ENCODE measurements at places on chromosomes 5 and 9.

- DNase-seq: no peak
These were observed 40.0 kb downstream of the LARP1 start for GRCh38 chr5:154795235-154795596.

DNA sequence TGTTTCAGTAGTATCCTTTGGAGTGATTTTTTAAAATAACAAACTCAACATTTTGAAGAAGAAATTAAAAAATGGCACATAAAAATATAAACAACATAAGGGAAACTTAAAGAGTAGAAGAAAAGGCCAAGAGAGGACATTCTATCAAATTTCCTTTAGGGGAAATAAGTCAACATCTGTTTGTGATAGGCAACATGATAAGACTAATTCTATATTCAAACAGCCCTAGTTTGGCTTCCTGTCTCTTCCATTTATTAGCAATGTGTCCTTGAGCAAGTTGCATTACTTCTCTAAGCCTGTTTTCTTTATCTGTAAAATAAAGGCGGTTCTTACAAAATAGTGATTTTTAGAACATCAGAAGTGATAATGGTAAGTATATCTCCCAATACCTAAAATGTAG, 24.7 kb downstream of the TYRP1 start:
- no peak for DNase-seq

- no peak for DNase-seq
These were observed 438 bp downstream of the NSUN2 start for GRCh38 chr5:6632324-6632887.

DNA sequence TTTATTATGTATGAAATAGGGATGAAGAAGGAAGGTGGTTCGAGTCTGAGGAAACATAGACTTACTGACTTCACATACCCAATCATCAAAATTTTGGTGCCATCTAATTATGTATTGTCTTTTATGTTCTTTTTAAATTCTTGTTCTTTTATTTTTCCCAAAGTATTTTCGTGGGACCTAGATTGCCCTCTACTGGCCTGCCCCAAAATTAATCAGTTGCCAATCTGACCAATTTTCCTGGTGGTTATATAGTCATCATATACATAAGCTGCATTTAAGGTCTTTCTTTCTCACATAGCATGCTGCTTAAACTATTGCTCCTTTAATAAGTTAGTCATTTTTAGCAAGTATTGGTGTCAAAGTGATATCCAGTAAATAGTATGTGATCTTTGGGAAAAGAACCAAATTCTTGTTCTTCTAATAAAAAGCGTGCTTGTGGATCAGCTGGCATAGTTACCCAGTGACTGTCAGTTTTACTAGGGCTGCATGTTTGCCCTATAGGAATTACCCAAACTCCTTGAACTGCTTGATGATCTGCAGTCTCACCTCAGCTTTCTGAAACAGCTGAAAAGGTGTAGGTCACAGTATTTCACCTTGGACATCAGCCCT, 223.5 kb downstream of the SH3GL2 start:
- peak; percentile 4 for DNase-seq

DNA sequence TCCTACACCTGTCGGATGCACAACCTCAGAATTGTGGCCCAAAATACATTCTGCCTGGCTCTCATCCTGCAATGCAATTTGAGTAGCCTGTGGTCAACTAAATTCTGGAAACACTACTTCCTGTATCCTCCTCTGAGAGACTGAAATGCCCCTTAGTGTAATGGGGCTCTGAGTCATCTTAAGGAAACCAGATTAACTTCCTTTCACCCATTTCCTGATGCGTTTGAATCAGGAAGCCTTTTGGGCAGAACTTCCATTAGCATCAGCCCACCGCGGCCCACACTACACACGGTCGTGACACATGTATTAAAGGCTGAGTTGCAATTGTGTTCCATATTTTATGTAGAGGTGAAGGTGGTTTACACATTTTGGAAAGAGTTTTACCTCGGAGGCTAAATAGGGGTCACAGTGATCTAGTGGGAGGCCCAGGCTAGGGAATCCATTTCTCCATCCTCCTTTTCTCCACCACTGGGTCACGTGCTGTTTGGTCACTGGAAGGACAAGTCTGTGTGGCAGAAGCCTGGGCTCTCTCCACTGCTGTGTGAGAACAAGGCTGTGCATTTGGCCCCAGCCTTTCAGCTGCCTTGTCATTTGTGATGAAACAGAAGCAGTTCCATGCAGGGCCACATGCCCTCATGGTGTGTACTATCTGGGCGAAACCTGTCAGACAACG, 55.9 kb downstream of the DAP start:
- peak; percentile 46 for DNase-seq

- no peak for DNase-seq
These were observed 158.5 kb downstream of the NR3C1 start for GRCh38 chr5:143244990-143245389.

GRCh38 chr5:169258372-169259000, 42.5 kb downstream of the SLIT3 start:
- DNase-seq: no peak

GRCh38 chr9:14746626-14747025, 24.1 kb upstream of the CER1 start:
- DNase-seq: no peak

- DNase-seq: no peak
These were observed 15.4 kb downstream of the FYB1 start for GRCh38 chr5:39203951-39204350.

- no peak for DNase-seq
These were observed 5.0 kb downstream of the NUDT2 start for GRCh38 chr9:34334337-34334824.

GRCh38 chr5:157290156-157290980, 24.4 kb downstream of the CYFIP2 start:
- DNase-seq: no peak

GRCh38 chr5:63923914-63924313, 38.3 kb downstream of the HTR1A start:
- DNase-seq: no peak

GRCh38 chr9:73132034-73132776, 19.5 kb upstream of the ANXA1 start:
- DNase-seq: peak; percentile 86

- DNase-seq: no peak
These were observed 747 bp upstream of the UNC5A start for GRCh38 chr5:176809544-176810080.

DNA sequence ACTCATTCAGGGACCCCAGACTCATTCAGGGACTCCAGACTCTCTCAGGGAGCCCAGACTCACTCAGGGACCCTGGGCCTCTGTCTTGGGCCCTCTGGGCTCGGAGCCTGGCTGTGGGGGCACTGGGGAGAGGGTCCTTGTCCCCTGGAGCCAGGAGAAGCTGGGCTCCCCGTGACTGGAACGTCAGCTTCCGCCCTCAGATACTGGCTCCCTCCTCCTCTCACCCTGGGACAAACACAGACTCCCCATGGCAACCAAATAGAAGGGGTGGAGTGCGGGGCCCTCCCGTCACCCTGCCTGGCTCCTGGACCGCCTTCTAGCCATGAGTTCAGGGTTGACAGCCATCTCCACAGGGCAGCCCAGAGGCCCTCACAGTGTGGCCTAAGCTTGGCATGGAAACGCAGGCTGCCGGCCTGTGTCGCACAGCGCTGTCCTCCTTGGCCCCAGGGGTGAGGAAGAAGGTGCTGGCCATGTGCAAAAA, 27.6 kb downstream of the ZDHHC11B start:
- no peak for DNase-seq

DNA sequence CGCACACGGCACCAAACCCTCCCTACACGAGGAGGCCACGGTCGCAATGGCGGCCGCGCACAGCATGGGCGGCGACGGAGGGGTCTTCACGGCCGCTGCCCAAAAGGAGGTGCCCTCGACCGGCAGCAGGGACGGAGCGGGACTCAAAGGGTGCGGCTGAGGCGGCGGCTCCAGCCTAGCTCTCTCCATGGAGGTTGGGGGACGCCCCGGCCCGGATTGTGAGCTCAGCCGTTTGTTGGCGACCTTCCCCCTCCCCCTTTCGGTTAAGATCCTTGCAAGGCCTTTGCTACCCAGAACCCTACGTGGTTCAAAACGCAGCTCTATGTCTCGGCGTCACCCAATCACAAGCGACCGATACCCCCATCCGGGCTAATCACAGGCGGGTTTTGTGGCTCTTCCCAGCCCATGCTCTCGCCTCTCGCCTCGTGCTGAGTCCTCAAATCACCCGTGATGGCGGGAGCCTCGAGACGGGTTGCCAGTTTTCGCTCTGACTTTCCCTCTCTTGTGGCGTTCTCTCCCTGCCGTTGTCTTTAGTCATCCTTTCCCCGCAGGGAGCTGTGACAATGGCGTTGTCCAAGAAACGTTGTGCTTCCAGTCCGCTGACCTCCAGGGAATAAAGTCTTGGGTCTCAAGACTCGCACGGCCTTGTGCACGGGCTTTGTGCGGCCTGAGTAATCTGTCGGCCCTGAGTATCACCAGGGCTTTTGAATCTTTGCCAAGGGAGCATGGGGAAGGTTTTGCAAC, 19.5 kb downstream of the C5orf52 start:
- no peak for DNase-seq

DNA sequence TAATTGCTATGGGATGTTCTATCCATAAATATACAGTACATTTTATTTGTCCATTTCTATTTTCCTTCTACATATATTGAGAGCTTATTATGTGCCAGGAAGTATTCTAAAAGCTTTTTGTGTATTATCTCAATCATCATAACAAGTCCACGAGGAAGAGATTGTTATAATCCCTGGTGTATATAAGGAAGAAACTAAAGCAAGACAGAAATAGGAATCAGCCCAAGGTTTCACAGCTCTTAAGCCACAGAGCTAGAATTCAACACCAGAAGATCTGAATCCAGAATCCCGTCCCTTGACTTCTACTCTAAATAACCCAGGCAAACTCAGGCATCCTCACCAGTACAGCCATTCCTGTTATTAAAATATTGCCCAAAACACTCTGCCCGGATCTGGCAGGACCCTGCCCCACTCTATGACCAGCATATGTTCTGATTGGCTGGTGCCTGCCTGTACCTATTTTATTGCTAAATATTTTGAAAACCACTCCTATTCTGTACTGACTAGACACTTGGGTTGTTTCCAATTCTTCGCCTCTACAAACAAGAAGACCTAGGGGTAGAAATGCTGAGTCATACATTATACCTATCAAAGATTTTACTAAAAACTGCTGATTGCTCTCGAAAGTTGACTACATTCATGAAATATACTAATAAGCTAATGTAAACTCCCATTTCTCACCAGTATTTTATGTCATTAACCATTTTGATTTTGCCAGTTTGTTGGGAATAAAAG, 297.4 kb downstream of the ENC1 start:
- no peak for DNase-seq

GRCh38 chr9:132046456-132046855, 33.2 kb downstream of the MED27 start:
- DNase-seq: no peak

DNA sequence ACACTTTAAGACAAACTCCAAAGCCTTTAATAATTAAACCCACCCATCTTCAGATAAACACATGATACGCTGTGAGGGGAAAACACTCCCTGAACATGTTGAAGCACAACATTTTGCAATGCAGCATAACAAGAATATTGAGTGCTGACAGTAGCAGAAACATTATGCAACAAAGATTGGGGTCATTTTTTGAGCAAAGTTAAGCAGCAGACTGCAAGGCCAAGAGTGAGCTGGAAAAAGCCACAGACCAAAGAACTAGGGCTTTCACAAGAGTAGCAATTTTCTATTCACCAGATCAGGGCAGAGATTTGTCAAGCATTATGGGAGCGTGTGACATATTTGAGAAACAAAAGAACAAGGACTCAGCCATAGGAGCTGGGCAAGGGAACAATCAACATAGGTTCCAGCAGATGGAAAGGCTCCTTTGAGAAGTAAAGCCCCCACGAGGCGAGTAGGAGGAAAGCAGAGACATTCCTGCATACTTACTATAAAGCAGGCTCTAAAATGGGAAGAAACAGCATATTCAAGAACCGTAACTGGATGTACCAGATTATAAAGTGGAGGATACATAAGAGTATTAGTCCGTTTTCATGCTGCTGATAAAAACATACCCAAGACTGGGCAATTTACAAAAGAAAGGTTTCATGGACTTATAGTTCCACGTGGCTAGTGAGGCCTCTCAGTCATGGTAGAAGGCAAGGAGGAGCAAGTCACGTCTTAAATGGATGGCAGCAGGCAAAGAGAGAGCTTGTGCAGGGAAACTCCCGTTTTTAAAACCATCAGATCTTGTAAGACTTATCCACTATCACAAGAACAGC, 4.8 kb upstream of the TTC23L start:
- no peak for DNase-seq

DNA sequence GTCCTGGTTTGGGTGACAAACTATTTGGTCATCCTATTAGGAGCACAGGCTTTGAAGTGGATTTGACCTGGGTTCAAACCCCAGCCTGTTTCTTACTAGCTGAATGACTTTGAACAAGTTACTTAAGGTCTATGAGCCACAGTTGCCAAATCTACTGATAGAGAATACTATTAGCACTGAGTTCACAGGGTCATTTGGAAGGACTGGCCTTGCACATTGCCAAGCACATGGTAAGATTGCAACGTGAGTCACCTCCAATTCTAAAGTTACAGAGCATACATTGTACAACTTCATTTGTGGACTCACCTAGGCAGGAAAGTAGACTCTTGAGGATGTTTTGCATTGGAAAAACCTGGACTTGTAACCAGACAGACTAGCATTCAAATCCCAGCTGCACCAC, 38.9 kb downstream of the MFAP3 start:
- DNase-seq: no peak

GRCh38 chr5:74407701-74408100, 232.8 kb downstream of the ENC1 start:
- no peak for DNase-seq

All from activated CD4-positive, alpha-beta T cell treated with anti-CD3 and anti-CD28 coated beads, Interleukin-2, Interleukin-6, amounts not matched to agents 100 ng/mL and 50 ng/mL, durations not matched to agents 16 hours and 8 hours (primary cell).